Activated naive CD8-positive, alpha-beta T cell treated with anti-CD3 and anti-CD28 coated beads, Interleukin-2, amount 50 U/mL, for 24 hours (primary cell): ENCODE measurements at places on chromosomes 7 and 10.

DNA sequence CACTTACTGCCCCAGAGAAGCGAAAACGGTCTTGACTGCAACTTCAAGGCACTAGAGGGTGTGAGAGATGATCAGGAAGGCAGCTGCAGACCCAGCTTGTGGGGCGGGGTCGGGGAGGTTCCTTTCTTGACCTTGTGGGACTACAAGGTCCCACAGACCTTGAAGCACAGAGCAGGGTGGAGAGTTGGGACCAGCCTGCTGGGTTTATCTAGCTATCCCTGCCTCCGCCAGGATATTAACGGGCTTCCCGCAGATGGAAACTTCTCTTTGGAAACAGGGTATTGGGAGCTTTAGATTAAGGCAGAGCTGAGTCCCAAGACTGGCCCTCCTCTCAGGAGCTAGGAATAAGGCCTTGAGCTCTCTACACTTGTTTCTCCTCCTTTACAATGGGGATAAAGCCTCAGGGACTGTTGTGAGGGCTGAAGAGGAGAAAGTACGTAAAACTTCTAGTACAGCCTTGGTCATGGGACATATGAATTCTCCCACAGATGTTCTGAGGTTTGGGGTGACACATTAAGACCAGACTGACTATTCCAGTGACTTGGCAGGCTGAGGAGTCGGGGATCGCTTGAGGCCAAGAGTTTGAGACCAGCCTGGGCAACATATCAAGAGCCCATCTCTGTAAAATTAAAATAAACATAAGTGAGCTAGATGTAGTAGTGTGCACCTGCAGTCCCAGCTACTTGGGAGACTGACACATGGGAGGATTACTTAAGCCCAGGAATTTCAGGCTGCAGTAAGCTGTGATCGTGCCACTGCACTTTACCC is 153.2 kb downstream of the CDH23 start:
- DNase-seq, result no peak

GRCh38 chr7:50661345-50662040 is 96.3 kb upstream of the DDC start:
- DNase-seq, result no peak

- no peak for DNase-seq
Observed at GRCh38 chr7:46989247-46989646, 592.7 kb downstream of the TNS3 start.

- no peak for DNase-seq
Observed at GRCh38 chr7:96855691-96856090, 146.0 kb upstream of the SEM1 start.

- no peak for DNase-seq
Observed at GRCh38 chr10:3210251-3210877, 37.8 kb upstream of the PITRM1 start.

DNA sequence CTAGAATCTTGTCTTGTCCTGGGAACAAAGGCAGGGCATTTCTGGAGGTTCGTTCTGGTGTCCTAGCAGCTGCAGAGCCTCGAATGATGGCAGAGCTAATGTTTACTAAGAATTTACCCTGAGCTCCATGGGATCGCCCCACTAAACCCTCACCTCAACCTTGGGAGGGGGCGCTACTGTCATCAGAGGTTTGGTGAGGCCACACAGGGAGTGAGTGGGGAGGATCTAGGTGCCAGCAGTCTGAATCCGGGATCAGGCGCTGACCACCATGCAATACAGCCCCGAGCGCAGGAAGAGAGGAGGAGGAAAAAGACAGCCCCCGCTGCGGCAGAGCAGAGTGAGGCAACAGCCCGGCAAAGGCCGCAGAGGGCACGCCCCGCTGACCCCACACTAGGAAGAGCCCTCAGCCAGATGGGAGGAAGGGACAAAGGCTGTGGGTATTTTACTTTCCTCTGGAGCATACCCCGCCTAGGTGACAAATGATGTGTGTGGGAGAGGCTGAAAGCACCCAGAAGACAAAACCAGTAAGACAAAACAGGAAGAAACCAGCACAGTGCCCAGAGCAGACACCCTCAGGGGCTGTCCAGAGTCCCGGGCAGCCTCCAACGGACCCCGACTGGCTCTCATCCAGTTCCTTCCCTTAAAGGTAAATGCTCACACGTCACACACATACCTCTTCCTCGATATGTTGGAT is 103.5 kb downstream of the FAM53B start:
- DNase-seq, result no peak

- no peak for DNase-seq
Observed at GRCh38 chr10:107425931-107426553, 261.5 kb upstream of the SORCS1 start.

GRCh38 chr10:124025660-124026588 is 67.5 kb downstream of the CHST15 start:
- no peak for DNase-seq

DNA sequence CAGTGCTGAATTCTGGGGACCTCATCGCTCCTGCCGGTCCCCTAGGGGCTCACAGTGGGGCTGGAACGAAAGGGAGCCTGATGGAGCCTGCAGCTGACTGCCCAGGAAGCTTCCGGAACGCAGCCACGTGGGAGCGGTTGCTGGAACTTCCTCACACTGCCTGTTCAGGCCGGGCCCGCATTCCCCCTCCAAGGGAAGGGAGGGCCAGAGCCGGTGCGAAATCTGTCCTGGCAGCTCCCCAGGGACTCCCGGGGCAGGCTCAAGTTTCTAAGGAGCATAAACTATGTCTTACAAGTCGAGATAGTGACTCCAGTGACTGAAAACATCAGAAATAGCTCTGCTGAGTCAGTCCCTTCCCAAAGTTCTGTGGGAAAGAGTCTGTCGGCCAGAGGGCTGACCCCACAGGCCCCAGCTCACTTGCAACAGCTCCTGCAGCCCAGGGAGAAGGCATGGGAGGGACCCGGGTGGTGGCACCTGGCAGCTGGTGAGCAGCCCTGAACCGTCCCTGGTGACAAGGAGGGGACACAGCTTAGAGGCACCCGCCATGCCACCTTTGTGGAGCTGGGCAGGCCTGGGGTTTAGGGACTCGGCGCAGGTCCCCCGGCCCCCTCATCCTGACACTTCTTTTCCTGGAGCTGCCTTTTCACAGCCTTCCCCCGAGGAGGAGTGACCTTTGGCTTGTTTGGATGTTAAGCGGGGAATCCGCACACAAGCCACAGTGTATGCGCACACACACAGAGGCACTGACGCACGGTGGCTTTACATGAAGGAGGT is 47.6 kb downstream of the PDGFA start:
- no peak for DNase-seq

GRCh38 chr10:78478919-78479318 is 445.3 kb downstream of the RPS24 start:
- no peak for DNase-seq

- DNase-seq, result no peak
Observed at GRCh38 chr10:3671386-3671955, 113.5 kb downstream of the KLF6 start.

DNA sequence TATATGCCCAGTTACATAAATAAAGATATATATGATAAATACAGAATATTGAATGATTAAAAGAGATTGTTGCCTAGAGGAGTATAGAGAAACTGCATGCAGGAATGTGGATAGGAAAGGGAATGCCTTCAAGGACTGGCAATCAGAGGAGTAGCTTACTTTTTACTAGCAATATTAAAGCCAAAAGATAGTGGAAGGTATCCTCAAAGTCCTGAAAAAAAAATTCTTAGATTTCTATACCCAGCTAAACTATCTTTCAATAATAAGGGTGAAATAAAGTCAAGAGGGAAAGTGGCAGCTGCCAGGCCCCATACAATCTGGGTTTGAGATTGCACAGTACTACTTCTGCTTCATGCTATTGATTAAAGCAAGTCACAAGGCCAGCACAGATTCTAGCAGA is 733.2 kb downstream of the GATA3 start:
- DNase-seq, result no peak

DNA sequence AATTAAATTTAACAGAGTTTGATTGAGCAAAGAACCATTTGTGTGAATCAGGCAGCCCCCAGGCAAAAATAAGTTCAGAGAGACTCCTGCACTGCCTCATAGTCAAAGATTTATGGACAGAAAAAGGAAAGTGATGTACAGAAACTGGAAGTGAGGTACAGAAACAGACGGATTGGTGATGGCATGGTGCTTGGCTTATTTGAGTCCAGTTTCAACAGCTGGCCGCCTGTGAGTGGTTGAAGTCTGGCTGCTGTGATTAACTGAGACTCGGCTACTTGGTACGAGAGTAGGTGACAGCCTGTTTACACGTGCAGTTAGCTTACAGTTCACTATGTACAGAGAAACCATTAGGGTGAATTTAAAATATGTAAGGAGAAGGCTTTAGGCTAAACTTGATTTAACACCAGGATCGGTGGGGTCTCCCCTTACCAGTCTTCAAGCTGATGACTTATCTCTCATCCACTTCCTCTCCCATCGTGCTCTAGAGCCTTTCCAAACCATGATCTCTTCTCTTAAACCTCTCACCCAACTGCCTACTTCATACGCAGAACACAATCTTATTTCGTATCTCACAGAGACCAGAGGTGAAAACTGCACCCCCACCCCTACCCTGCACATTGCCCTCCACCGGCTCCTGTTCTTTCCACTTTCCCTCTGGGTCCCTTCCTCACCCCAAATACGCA is 5.0 kb upstream of the MSMB start:
- no peak for DNase-seq

DNA sequence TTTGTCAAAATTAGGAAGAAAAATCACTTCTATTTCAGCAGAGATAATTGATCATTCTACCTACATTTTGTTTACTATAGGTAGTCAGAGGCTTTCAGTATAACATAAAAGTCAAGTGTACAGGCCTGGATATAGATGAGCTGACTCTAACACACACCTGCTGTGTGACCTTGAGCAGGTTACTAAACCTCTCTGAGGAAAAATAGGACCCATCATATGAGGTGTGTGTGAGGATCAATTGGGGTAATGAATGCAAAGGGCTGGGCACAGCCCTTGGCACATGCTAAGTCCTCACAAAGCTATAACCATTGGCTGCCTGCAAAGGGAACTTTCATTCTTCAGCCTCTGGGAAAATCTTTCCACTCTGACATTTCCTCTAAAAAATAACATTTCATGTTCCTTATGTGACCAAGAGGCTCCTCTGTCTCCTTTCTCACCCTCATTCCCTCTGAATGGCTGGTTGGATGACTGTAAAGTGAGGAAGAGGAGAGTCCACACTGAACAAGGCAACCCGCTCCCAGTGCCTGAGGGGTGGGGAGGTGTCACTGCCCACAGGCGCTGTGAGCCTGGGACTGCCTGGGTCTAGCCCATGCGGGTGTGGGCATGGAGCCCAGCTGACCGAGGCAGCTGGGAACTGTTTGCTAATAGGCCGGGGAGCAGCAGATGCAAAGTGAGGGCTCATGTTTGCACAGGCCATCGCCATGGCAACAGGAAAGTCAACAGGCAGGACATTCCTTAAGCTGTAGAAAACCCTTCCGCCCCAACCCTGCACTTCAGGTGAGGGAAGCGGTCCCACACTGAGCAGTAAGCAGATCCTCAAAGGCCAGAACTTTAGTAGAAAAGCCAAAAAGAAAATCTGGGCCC is 36.8 kb downstream of the MYOF start:
- DNase-seq, result no peak

GRCh38 chr10:327889-328852 is 192.9 kb downstream of the ZMYND11 start:
- DNase-seq, result no peak

GRCh38 chr10:22338931-22339330 is 6.4 kb upstream of the SPAG6 start:
- no peak for DNase-seq

DNA sequence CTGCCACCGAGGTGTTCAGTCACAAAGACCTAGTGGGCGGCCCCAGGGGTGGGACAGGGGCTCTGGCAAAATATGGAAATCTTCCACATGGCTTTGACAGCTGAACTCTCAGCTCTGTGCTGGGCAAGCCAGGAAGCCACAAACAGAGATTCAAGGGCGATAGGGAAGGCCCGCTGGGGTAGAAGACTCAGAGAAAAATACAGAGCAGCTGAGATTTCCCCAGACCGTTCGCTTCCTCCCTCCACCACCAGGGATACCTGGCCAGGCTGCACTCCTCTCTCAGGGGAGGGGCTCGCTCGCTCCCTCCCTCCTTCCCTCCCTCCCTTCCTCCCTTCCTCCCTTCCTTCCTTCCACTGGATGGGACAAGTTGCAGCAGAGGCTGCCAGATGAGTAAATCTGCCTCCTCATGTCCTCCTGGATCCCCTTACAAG is 260.5 kb downstream of the PRPF18 start:
- DNase-seq, result no peak

DNA sequence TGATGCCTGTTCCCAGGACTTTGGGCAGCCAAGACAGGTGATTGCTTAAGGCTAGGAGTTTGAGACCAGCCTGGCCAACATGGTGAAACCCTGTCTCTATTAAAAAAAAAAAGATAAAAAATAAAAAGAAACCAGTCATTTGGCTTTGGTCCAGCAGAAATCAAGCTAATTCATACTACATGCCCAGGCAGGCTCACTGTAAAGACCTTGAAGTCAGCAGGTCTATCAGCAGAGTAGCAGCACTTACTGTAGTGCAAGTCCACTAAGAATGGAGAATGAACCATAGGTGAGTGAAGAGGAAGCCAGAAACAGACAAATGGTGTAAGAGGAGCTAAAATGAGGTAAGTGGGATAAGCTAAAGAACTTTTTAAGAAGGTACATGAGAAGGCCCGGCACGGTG is 24.7 kb downstream of the PSPH start:
- DNase-seq, result no peak
